Stimulated activated CD8-positive, alpha-beta memory T cell treated with anti-CD3 and anti-CD28 coated beads, Interleukin-2, amount 100 ng/mL, for 1 hour (primary cell): ENCODE measurements at places on chromosomes 12 and 14.

DNA sequence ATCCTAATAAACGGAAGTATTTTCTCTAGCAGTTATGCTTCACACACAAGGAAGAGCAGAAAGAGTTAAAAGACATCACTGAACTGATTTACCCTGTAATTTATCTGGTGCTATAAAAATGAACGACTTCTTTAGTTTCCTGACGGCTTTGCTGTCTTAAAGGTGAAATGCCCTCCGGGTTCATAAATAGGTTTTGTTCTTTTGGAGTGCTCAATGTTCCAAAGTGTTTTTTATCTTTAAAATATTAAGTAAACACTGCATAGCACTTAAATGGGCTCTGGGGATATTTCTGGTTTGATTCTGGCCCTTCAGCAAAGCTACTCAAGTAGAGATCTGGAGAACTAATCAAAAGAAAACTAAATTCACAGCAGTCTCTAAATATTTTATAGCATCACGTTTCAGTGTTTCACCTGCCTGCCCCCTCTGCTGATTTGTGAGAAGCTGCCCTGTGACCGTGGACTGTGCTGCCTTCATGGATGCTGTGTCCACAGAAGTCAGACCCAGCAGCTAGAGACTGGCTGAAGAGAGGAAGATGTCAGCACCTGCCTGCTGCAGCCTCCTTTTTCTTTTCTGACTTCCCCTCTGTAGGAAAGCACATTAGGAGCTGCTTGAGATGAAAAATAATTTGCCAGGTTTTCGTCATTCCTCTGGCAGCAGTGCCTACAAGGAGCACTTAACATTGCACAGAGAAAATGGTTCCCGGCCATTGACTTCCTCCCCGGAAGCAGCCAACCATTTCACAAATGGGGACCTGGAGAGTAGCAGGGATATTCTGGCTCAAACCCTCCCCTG, 205.1 kb upstream of the FSCB start:
- no peak for DNase-seq

GRCh38 chr14:56137849-56138248, 19.6 kb downstream of the PELI2 start:
- DNase-seq: no peak

GRCh38 chr12:121611306-121611705, 15.0 kb upstream of the ORAI1 start:
- DNase-seq: no peak

GRCh38 chr12:9331218-9331626, 123.0 kb upstream of the PZP start:
- peak; percentile 43 for DNase-seq

DNA sequence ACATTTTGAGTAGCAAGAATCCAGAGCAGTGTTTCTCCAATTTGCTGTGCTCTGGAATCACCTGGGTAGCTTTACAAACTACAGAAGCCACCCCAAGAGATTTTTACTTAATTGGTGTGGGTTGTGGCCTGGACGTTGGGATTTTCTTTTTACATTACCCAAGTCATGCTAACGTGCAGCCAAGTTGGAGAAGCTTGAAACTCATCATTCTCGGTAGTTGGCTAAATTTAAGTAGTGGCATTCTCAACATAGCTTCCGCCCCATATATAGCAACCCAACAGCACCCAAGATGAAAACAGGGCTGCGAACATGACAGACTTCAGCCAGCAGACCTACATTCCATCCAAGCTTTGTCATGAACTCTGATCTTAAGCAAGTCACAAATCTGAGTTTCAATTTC, 25.0 kb downstream of the DAD1 start:
- DNase-seq: no peak

GRCh38 chr14:72315714-72316113, 383.5 kb downstream of the RGS6 start:
- no peak for DNase-seq

- DNase-seq: no peak
These were observed 921 bp downstream of the RAD51B start for GRCh38 chr14:67820428-67820971.

DNA sequence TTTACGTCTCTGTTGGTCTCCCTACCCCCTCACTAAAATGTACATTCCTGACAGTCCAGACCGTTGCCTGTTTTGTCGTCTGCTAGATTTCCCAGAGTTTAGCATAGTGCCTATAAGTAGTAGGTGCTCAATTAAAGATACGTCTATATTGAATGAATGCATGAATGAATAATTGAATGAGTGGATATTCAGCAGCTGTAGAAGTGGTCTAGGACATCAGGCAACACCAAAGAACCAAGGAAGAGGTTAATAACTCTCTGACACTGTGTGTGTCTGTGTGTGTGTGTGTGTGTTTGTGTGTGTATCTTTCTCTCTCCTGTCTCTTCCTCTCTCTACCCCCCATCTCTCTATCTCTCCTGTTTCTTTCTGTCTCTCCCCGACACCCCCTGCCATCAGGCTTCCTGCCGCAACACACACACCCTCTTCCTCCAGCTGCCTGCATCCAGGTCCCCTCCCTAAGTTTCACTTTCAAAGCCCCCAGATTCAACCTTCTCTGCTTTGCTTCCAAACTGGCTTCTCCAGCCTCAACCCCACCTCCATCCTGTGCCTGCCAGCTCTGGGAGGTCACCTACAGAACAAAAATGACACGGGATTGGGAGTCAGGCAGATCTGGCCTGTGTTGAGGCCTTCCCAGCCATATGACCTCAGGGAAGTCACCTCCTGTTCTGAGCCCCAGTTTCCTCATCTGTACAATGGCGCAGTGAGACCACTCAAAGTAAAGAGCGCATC, 119.9 kb upstream of the NCOR2 start:
- DNase-seq: no peak

DNA sequence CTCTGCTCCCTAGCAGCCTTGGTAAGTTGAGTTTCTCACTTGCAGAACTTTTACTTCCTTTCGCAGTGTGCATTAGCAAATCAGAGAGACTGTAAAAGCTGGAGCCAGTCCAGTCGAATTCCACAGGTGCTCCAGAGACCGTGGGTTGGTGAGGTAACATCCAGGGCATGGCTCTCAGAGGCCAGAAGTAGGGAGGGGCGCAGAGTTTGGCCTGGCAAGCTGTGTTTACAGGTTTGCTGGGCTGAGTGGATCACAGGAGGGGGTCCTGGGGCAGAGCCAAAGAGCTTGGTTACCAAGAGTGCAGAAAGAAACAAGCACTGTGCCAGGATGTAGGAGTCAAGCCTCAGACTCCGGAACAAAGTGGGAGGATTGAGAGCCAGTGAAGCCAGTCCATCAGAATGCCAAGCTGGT, 10.2 kb upstream of the BHLHE41 start:
- no peak for DNase-seq

- DNase-seq: no peak
These were observed 10.2 kb downstream of the OR6S1 start for GRCh38 chr14:20631023-20631879.

GRCh38 chr14:61973981-61974380, 211.8 kb downstream of the SNAPC1 start:
- DNase-seq: no peak
